ENCODE measurements at places on chromosomes 3 and 15.

GRCh38 chr3:146895026-146895749 is 290.0 kb upstream of the PLSCR5 start:
- no peak for DNase-seq

- no peak for DNase-seq
Observed at GRCh38 chr3:159783780-159784742, 204.6 kb upstream of the IL12A start.

DNA sequence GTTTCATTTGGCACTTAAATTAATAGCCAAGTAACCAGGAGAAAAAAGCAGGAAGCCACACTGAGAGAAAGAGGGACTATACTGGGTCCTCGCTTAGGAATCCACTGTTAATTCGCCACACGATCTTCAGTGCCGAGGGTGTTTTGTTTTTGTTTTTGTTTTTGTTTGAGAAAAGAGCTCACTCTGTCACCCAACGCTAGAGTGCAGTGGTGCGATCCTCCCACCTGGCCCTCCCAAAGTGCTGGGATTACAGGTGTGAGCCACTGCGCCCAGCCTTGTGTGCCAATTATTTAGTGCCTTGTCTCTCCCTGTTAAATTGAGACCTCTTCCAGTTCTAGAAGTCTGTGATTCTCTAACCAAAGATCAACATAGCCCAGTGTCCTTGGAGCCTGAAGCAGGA is 53.8 kb upstream of the TPM1 start:
- no peak for DNase-seq

DNA sequence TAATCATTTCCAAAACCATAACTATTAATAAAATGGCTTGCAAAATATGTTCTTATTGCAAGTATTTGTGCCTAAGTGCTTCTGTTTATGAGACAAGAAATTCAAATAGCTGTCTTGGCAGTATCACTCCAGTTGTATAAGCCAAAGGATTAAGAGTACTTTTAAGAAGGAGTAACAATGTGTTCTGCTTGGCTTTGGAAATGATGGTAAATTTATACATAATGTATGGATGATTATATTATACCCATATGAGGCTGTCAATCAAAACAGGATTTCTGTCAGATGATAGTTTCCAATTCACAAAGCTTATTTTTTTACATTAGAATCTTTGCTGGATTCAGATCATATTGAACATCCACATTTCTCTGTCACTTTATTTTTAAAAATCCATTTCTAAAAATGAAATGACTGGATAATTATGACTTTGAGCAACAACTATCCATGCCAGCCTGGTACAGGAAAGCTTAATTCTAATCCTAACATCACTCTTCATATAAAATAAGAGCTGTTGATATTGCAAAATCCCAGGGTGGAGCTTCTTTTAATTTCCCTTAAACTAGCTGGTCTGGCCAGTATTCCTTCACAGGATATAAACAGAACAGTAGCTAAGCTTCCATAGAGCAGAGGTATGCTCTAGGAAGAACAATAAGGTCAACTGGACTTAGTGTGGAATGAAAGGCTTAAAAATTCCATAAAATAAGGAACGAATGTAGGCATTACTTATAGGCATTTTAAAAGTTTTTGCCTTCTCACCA is 30.0 kb upstream of the ZNF280D start:
- DNase-seq: no peak

- DNase-seq: peak; percentile 18
Observed at GRCh38 chr3:156840826-156841689, 14.9 kb downstream of the LEKR1 start.

DNA sequence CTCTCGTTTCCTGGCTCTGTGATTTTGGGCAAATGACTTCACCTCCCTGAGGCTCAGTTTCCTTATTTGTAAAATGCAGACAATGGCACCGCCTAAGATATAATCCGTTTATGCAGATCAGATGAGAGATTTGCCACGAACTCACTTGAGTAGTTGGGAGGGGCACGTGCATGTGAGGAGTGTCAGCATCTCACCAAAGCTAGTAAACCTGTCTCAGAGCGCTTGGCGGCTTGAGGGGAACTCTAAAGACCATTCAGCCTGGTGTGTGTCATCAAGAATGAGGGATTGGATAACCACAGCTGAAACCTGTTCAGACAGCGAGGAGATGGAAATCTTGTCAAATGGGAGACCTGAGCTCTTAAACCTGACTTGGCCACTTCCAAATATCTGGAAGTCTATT is 48.7 kb downstream of the BDH1 start:
- DNase-seq: no peak

DNA sequence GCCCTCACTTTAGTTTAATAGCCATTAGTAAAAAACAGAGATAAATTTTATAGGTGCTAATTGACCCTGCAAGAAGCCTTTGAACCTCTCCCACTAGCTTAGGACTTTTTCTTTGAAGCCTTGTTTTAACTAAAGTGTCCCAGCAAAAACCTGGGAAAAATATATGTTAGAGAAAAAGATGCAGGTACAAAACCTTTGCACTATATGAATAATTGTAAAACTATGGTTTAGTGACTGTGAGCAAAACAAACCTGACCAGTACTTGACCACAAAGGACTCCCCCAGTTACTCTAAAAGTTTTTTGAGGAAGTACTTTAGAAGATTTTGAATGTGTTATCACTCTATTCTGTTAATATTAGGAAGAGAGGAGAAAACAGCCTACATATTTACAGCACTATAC is 123.3 kb upstream of the TP63 start:
- DNase-seq: no peak

DNA sequence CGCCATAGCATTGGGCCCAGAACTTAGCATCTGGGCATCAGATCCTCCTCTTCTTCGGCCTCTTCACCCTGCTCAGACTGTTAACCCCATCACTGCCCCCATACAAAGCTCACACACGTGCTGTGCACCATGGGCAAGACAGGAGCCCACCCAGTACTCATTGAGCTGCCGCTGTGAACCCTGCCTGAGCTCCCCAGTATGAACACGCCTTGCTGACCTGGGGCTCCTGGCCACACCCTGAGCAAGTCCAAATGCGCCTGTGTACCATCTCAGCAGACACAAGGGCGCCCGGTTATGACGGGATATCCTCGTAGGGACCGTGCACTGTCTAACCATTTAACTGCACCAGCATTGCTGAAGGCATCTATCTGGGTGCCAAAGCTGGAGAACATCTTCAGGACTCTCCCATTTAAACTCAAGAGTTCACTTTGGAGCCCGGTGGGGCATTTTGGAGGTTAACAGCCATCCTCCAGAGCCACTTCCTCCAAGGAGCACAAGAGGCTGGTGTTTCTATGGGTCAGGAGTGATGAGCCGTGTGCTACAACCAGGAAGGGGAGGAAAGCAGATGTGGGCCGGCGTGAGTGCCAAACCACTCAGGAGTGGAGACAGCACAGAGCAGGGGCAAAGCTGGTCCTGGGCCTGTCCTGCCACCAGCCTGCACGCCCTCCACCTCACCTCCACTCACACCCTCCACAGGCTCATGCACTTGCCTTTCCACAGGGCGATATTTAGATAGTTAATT is 12.1 kb downstream of the PRR23E start:
- DNase-seq: no peak

DNA sequence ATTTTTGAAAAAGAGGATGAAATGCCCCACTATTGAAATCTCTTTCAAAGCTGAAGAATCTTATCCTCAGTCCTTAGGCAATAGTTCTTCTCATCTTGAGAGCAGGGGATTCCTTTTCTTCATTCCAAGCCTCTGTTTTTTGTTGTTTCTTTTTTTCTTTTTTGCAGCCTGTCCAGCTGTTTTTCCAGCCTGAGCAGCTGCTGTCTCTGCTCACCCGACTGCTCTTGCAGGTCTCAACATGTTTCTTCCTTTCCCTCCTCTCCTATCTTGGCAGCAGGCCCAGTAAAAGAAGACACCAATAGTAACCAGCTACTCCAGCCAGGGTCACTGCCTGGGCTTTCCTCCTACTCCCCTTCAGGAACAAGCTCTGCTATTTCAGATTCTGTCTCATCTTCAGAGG is 23.8 kb downstream of the MEX3B start:
- DNase-seq: peak; percentile 18

- no peak for DNase-seq
Observed at GRCh38 chr15:100821327-100821726, 58.3 kb upstream of the ALDH1A3 start.

DNA sequence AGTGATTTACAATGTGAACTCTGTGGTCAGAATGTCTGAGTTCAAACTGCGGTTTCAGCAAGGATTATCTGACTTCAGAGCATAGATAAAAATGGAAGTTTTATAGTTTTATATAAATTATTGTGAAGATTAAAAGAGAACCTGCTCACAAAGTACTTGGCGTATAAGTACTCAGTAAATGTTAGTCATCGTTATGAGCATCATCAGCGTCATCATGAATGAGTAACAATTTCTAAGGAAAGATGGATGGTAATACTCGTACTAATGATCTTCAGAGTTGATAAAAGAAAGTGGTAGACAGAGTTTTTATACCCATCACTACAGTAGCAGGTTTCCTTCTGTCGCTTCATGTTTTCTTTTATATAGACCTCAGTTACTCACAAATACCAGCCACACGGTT is 341.8 kb downstream of the RAP2B start:
- DNase-seq: no peak

GRCh38 chr3:71579935-71580406 is 3.6 kb downstream of the FOXP1 start:
- no peak for DNase-seq

DNA sequence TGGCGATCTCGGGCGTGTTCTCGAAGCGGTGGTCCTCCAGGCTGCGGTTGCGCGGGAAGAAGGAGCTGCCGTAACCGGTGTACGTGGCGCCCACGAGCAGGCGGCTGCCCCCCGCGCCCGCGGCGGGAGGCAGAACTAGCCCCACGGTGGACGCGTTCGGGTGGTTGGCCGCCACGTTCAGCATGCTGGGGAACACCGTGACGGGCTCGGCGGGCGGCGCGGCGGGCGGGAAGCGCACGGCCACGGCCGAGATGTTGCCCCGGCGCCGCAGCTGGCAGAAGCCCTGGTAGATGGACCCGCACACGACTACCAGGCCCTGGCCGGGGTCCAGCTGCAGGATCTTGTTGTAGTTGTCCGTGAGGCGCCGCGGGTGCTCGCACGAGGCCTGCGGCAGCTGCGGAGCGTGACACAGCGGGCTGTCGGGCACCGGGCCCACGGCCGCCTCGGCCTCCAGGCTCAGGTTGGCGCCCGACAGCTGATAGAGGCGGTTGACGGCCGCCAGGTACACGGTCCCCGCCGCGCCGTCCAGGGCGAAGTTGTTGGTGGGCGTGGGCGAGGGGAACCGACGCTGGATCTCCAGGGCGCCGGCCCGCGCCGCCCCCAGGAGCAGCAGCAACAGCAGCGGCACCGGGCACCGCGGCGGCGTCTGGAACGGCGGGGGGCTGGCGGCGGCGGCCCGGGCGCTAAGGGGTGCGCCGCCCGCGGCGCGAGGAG is 397 bp downstream of the PLXND1 start:
- DNase-seq: no peak

DNA sequence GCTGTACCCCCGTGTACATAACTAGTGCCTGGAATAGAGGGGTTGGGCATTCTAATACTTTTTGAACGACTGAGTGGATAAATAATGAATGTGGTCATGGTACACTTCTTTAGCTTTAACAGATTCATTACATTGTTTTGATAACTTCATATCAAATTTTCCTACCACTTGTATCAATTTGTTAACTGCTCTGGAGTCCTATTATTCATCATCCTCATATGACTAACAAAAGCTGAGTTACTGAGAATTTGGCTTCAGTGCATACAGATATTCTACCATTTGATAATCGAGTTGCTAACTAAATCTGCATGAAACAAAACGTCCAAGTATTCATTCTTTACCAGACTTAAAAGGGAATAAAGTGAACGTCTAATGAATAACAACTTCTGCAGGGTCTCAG is 31.7 kb downstream of the FRMD5 start:
- DNase-seq: no peak

DNA sequence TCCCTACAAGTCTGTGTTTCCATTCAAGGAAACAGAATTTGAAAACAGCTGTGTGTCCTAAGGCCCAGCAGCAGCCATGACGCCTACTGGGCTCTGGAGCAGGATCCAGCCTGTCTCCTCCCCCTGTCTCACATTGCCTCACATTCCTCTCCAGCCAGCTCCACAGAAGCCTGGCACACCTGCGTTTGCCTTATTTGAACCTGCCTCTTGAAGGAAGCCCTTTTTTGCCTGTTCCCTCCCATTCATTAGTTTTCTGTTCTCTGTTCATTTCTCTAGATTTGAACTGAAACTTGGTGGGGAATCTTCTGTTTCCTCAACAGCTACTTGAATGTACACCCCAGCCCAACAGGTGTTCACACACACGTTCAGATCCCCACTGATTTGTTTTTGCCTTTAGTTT is 890.5 kb downstream of the TUSC7 start:
- no peak for DNase-seq

- DNase-seq: no peak
Observed at GRCh38 chr3:134640872-134641470, 9.9 kb downstream of the KY start.

GRCh38 chr3:24062916-24063315 is 117.8 kb downstream of the NR1D2 start:
- no peak for DNase-seq

- no peak for DNase-seq
Observed at GRCh38 chr3:105085506-105085905, 281.2 kb upstream of the ALCAM start.

GRCh38 chr3:148643389-148643840 is 54.3 kb upstream of the AGTR1 start:
- DNase-seq: no peak

DNA sequence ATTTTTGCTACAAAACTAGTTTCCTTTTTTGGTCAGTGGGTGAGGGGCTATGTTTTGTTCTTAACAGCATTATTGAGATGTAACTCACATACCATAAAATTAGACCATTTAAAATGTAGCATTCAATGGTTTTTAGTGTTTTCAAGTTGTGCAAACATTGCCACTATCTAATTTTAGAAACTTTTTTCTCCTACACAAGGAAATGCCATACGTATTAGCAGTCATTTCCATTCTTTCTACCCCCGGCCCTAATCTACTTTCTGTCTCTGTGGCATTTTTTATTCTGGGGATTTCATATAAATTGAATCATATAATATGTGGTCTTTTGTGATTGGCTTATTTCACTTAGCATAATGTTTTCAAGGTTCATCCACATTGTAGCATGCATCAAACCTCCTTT is 55.0 kb upstream of the TIPARP start:
- no peak for DNase-seq
